ENCODE measurements at places on chromosomes 6 and 20.

DNA sequence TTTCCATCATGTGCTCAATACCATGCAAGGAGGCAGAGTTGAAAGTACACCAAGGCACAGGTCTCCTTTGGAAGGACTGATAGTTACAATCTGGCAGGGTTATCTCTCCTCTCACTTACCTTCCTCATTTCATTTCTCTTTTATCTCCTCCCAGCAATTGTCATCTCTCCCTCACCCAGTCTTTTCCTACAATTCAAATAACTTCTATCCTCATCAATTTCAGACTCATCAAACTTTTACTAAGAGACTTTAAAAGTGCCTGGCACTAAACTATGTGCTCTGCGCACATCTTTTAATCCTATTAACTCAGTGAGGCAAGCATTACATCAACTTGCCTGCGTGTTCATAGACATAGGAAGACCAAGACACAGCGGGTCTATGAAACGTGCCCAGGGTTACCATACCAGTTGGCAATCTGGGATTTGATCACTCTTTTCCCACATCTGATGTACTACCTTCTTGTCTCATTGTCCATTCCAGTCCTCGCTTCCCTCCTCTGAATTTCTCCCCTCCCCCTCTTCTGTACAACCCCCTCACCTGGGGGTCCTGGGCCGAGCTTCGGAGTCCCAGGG, 1.2 kb downstream of the VARS1 start:
- no peak for DNase-seq

- DNase-seq, result no peak
These were observed 1.5 kb upstream of the ERVFRD-1 start for GRCh38 chr6:11113038-11113437.

DNA sequence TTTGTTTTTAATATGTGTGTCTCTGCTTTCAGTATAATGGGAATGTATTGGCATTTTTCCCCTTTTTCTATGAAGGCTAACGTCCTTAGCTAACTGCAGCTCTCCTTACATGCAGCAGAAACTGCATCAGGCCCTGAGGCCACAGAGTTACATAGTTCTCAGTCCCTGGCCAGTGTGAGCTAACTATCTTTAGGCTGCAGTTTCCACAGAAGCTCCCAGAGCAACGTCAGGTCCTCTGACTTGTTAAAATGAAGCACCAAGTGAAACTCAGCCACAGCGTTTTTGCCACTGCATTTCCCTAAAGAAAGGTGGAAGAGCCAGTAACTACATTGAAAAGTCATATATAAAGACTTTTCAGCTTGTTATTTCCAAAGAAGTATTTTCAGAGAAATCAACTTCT, 244.7 kb downstream of the CBLN4 start:
- no peak for DNase-seq

DNA sequence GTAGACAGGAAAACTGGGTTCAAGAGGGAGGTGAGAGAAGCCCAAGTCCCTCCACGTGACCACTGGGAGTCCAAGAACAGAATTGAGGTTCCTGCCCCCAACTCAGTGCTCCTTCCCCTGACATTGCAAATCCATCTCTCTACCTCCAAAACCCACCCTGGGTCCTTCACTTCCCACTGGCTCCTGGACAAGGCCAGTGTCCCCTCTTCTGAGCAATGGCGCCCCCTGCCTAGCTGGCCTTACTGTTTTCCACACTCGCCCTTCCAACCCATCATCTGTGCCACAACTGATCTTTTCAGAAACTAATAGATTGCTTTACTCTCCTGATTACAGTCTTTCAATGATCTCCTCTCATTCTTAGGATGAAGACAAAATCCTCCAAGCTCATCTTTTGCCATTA, 200.3 kb downstream of the ANKRD60 start:
- no peak for DNase-seq

DNA sequence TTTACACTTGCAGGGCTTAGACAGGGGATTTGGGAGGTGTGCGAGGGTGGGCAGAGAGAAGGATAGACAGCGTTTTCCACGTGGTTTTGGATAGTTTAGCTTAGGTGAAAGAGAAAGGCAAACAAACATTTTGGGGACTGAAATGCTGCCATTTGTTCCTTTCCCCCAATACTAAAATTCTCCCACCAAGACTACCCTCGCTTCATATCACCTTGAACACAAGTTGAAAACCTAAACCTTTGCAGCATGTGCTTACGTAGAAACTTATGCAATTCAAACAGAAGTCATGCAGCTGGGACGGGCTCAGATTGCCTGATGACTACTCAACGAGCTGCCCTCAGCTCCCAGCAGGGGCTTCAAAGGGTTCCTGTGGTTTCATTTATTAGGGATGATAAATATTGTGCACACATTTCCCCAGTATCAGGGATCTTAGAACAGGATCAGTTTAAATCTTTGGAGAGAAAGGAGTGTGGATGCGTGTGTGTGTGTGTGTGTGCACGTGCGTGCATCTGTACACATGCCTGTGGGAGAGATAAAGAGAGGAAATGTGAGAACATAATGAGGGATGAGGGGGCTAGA, 77.3 kb downstream of the SLC22A23 start:
- DNase-seq, result no peak

GRCh38 chr20:10591946-10592521, 81.8 kb downstream of the JAG1 start:
- no peak for DNase-seq

- DNase-seq, result no peak
These were observed 3.6 kb upstream of the SLC12A5 start for GRCh38 chr20:46025376-46025783.

- no peak for DNase-seq
These were observed 80.8 kb upstream of the BEND3 start for GRCh38 chr6:107196152-107196551.

DNA sequence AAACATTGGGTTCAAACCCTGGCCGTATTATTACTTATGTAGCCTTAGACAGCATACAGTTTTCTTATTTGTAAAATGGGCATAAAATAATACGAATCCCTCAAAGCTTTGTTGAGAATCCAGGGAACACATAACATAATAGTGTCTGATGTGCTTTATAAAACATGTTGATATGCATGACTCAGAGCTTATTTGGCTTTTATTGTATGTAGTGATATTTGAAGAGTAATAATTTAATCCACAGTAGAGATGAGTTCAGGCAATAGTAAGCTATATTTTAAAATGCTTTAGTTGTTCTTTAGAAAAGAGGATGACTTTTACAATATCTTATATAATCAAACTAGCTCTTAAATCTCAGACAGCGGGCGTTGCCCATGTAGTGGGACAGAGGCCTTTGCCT, 176.4 kb downstream of the SIM1 start:
- no peak for DNase-seq
